ENCODE measurements at places on chromosomes 6 and 20.

GRCh38 chr6:75893058-75893775 is 144.2 kb downstream of the MYO6 start:
- DNase-seq: peak; percentile 24

- no peak for DNase-seq
These were observed 336.0 kb downstream of the SYNE1 start for GRCh38 chr6:152301021-152301764.

GRCh38 chr6:2980465-2980855 is 9.1 kb upstream of the SERPINB6 start:
- DNase-seq: no peak

DNA sequence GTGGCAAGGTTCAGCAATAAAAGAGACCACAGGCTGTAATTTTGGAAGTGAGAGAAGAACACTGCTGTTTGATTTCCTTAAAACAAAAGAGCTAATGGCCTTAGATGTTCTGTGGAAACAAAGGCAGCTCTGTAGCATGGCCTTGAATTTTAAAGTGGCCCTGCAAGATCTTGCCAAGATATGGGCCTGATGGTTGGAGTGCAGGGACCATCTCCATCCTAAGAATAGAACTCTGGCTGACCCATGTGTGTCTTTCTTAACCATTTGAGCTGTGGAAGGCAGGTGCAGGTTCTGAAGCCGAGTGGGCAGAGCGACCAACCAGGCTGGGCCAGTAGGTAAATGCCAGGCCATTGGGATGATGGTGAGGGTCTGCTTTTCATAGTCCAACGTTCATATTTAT is 73.8 kb upstream of the VSTM2L start:
- DNase-seq: no peak

GRCh38 chr6:33428224-33428965 is 8.5 kb downstream of the SYNGAP1 start:
- no peak for DNase-seq

- no peak for DNase-seq
These were observed 28.4 kb downstream of the BCAS1 start for GRCh38 chr20:54042021-54042420.

DNA sequence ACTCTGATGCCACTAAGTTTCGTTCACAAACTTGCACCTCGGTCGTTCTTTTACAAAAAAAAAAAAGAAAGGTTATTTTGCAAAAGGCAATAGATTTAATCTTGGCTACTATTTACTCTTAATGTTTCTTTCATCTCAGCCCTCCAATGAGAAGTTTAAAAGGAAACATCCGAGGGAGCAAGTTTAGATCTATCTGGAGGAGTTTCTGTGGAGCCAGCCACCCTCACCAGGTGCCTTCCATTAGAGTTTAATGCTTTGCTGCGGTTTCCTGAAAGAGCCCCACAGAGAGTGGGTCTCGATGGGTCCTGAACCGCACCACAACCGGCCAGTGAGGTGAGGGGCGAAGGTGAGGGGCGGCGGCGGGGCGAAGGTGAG is 632 bp downstream of the PRKN start:
- DNase-seq: no peak

- DNase-seq: no peak
These were observed 20.8 kb downstream of the ULBP3 start for GRCh38 chr6:150048099-150048498.

DNA sequence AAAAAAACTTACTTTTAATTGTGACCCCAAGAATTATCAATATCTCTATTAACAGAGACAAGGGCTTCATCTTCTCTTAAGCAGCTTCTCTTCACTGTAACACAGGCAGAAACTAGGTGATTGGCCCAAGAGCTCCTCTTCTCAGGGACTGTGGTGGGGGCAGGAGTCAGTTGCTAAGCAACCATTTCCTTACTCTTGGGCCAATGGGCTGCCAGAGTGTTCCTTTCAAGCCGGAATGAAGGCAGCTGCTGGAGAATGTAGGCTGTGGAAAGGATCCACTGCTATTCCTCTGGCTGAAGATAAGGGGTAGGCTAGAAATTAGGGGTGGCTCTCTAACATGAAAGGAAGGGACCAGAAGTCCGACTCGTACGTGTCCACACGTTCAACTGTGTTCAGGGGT is at the start of gene SEL1L2:
Gene SEL1L2 (minus strand): TSS at position 150 of the 400 bp plus-strand sequence. CDS start 80 bp downstream, at position 70.
- DNase-seq: no peak

DNA sequence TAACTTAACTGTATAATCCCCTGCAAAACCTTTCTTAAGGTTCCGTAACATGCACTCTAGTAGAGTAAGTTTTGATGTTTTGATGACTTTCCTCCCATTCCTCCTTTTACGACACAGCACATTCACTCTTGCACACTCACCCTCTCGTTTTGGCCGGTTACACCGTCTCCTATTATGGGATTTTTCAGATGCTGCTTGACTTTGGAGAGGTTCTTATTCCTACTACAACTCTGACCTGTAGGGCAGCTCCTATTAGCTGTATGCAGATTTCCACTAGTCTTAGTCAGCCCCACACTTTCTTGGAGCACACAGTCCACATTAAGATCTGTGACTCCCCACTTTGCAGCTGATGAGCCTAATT is 223.7 kb upstream of the SYNCRIP start:
- no peak for DNase-seq

DNA sequence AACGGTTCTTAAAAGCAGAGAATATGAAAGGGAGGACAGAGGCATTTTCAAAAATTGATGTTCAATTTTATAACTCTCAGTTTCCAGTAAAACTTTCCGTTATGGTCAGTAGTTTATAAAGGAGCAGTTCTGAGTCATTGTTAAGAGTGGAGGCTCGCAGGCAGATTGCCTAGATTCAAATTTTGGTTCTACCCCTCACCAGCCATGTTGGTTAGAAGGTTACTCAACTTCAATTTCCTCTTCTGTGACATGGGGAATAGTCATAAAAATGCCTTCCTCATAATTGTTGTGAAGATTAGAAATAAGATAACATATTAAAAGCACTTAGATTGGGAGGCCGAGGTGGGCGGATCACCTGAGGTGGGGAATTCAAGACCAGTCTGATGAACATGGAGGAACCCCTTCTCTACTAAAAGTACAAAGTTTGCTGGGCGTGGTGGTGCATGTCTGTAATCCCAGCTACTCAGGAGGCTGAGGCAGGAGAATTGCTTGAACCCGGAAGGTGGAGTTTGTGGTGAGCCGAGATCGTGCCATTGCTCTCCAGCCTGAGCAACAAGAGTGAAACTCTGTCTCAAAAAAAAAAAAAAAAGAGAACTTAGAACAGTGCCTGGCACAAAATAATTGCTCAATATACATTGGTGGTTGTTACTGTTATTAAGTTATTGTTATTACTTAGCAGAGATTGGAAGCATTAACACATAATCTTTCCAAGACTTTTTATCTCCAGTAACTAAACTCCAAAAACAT is 348.9 kb downstream of the NRN1 start:
- DNase-seq: no peak

DNA sequence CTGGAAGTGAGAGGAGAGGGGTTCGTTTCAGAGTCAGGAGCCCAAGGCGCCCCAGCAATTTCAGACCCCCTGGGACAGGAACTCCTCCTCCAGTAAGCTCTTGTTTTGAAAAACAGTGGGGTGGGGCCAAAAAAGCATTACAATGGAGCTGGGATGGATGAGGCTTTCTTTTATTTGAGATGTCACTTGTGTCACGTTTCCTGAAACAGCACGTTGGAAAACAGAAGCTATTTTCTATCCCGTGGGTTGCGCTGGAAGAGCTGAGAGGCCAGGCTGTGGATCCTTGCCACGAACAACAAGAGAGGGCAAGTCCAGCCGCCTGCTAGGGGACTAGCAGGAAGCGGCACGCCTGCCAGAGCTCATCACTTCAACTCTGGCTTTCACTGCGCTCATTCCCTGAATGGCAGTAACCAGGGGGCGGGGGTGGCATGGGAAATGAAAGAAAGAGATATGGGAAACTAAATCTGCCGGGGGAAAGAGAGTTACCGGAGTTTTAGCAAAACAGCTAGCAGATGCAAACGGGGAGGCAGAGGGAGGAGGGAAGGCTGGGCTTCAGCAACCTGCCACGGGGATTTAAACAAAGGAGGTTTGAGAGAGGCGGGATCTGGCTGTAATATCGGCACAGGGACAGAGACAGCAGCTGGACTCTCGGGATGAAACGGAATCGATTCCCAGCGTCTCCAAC is 34.6 kb downstream of the GCNT2 start:
- DNase-seq: no peak

DNA sequence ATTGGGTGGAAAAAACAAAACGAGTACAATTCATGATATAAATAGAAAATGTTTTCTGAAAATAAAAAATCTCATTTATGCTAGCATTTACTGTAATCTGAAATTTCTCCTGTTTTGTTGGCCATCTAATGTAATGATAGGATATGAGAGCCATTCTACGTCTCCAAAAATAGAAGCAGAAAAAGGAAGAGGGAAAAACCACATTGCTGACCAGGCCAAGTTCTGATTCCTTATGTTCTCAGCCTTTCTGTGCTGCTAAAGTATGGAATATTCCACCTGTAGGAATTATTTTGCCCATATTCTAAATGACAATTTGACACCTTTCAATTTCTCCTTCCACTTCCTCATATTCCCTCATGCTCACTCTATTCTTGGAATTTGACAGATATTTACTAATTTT is 110.2 kb downstream of the TBXT start:
- no peak for DNase-seq

DNA sequence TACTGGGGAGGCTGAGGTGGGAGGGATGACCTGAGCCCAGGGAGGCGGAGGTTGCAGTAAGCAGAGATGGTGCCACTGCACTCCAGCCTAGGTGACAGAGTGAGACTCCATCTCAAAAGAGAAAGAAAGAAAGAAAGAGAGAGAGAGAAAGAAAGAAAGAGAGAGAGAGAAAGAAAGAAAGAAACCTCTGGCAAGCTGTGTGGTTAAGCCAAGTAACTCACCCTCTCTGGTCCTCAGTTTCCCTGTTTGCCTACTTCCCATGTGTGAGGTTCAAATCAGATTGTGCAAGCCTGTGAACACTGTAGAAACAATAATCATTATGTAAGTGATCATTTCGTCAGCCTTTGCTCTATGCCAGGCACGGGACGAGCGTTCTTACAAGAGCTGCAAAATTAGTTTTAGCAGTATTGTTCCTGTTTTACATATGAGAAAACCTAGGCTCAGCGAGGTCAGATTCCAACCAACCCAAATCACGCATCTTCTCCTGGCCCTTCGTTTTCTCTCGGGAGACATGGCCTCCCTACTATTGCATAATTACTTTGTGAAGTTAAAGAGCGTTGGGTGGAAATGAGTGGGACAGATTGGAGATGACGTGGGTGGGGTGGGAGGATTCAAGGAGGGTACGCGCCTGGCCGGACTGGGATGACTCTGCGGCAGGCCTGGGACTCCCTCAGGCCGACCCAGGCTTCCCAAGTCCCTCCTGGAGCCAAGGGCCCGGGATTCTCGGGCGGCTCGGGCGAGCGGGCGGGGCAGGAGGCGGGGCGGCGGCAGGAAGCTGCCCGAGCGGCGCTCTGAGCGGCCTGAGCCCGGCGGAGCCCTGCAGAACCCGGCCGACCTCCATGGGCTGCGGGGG is at the start of gene SNX21:
Gene SNX21 (plus strand): TSS at position 770 of the 853 bp plus-strand sequence. CDS start 121 bp downstream, outside the sequence.
- DNase-seq: no peak

DNA sequence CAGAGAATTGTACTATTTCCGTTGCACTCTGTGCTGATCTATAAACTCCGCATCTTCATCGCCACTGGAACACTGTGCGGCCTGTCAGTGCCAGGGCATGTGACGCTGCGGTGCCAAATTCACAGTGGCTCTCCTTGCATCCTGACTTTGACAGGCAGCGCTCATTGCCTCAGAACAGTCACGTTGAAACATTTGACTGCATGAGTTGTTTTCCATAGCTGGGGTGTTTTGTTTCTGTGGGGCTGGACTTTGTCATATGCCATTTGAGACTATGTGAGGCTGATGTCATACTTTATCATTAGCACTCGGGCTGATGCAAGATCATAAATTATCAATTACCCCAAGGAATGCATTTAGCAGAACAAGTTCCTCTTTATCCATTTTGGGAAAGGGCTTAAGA is 32.7 kb downstream of the CFAP61 start:
- no peak for DNase-seq

All from NCI-H187 treated with DMSO at 0.1 percent for 48 hours (cell line).